Astrocyte (in vitro differentiated cells and primary cell): ENCODE measurements at places on chromosomes 4 and X. TPM values are rescaled to one million over a fixed set of nuclear protein-coding genes. Genes with fewer than 3 reads are reported as not detected.

The ARHGAP4 gene
- 3.9 and 4.3 TPM in 2 replicates for total RNA-seq

The FATE1 gene
- total RNA-seq, result not detected in 2 replicates

The LRCH2 gene
- 4.6 and 5.8 TPM in 2 replicates for total RNA-seq

The ITM2A gene
- 40.7 and 54.1 TPM in 2 replicates for total RNA-seq

The FAM47E gene
- total RNA-seq, result 0.54 and 0.84 TPM in 2 replicates

The EIF1AX gene
- 80.8 and 88.5 TPM in 2 replicates for total RNA-seq

The POLN gene
- 3.1 and 3.6 TPM in 2 replicates for total RNA-seq

The XAGE2 gene
- not detected in 2 replicates for total RNA-seq

The C4orf51 gene
- not detected in 2 replicates for total RNA-seq
